Fibroblast of the aortic adventitia (primary cell): ENCODE measurements at places on chromosomes 16 and 17.

GRCh38 chr17:58391302-58391984, 25.9 kb downstream of the RNF43 start:
- peak; percentile 25 for DNase-seq

DNA sequence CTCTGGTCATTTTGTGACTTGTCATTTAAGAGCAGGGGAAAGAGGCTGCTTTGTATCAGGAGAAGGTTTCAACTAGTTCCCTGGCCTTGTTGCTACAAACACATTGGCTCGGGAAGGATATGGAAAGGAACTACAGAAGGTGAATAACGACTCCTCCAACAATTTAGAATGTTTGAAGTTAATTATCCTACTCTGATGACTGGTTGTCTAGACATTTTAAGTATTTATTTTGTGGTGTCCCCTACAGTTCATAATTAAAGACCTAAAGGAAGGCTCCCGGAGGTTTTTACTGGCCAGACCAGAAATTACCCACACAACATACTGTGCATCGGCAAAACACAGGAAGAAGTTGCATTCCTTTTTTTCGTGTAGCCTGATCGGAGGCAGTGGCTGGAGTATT, 515.8 kb upstream of the SALL1 start:
- no peak for DNase-seq

DNA sequence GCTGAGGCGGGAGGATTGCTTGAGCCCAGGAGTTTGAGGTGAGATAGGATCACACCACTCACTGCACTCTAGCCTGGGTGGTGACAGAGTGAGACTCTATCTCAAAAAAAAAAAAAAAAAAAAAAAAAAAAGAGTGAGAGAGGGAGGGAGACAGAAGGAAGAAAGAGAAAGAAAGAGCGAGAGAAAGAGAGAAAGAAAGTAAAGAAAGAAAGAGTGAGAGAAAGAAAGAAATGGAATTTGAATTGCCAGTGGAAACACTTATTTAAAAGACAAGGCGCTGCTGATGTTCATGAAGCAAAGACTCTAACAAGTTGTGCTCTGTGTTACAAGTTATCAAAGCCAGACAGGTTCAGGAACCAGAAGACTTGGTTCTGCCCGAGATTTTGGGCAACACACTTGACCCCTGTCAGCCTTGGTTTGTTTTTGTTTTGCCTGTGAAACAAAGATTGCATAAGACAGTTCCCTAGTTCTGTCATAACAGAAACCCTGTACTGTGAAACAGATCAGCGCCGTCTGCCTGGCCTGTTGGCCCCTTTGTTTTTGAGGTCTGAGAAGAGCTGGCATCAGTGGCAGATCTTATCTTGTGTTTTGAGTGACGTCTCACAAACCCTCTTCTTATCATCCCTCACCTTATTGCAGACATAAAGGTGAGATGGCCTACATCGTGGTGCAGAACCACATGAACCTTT, 55.4 kb upstream of the ENDOV start:
- DNase-seq: no peak

- DNase-seq: no peak
Measured at GRCh38 chr16:50457423-50457822, 88.6 kb upstream of the BRD7 start.

DNA sequence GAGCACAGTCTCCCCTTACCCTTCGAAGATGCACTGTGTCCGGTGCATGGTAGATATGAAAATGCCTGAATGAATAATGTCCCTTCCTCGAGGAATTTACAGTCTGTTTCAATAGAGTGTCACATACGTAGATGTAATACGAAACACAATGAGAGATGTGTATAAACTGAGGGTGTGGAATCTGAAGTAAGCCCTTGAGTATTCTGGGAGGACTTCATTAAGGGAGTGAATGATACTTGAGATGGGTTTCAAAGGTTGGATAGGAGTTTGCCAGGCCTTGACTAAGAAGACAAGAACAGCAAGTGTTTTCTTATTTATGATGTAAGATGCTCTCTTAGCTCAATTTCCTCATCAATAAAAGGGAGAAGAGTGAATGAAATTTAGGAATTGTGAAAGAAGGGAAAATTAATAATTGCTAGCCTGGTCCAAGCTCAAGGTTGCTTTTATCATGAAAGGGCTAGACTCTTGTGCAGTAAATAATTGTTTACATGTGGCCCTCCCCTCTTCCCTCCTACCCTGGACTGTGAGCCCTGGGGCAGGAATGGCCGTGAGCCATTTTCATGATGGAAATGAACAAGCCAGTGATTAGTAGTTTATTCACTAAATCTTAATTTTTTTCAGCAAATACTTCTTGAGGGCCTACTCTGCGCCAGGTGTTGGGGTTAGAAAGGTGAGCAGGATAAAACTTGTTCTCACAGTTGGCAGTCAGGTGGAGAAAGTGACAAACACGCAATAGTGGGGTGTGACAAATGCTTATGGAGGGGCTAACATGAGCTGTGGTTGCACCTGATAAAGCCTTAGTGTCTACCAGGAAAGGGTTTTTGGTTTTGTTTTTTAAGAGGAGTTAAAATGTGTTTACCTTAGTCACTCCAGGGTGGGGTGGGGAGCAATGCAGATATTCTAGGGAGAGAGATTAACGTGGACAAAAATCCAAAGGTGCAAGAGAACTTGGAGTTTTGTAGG, 1.6 kb downstream of the KIF22 start:
- no peak for DNase-seq

DNA sequence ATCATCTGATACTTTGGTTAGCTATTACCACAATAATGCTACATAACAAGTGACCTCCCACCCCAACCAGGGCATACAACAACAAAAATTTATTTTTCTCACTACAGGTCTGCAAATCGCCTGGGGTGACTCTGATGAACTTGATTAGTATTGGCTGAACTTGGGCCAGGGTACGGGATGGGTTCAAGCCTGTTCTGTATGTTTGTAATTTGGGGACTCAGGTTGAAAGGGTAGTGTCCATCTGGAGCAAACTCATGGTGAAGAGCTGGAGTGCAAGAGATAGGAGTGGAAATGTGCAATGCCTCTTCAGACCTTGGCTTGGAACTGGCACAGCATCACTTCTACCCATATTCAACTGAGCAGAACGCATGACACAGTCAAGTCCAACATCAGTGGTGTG, 16.3 kb upstream of the NKD1 start:
- no peak for DNase-seq
